ENCODE measurements at places on chromosomes 3 and 15.

DNA sequence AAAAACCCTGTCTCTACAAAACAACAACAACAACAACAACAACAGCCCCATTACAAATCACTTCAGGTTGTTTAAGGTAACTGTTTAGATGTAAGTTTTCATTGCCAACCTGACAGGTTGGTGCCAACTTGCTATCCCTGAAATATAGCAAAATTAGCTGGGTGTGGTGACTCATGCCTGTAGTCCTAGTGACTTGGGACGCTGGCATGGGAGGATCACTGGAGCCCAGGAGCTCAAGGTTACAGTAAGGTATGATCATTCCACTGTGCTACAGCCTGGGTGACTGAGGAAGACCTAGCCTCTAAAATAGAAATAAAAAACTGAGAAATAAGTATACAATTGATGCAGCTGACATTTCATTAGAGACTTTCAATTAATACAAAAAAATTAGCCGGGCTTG, 36.0 kb upstream of the CDAN1 start:
- DNase-seq = no peak

DNA sequence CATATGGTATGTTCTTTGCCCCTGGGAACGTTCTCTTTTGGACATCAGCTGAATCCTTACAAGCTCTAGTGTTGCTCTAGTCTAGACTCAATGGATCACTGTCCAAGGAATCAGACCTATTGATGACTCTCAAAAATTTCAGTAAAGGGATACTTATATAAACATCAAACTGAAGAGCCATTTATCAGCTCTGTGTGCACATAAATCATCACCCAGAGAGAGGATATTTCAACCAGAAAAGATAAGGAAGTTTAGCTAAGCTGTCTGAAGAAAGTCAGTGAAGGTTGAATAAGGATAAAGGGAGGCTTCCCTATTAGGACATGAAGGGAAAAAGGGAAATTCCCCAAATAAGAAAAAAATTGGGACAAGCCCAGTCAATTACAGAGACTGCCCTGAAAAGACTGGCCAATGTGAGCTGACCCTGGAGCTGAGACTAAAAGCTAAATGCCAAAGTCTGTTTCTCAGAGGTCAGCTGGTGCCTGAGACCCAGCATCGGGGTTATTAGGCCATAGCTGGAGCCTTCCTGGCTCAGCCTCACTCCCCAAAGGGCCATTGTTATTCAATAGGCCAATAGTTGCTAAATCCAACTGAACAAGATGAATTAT, 424.1 kb upstream of the THBS1 start:
- DNase-seq = no peak

GRCh38 chr15:20340931-20341661, 200.5 kb downstream of the GOLGA6L6 start:
- no peak for DNase-seq

DNA sequence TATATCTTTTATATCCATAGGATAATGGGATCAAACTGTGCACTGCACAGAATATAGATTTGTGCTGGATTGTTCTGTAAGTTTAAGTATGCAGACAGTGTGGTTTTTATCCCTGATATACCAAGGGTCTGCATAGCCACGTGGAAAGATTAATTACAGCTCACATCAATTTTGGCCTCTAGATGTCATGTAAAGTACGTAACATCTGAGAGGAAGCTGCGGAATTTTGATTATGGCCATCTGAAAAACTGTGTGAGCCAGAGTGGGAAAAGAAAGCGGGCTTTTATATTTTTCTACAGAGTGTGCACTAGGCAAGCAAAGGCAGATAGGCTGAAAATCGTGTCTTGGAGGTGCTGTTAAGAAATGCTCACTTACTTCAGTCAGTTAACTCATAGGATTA, 562.7 kb downstream of the GBE1 start:
- DNase-seq = no peak

- no peak for DNase-seq
Observed at GRCh38 chr3:191972714-191973398, 511.9 kb downstream of the PYDC2 start.

DNA sequence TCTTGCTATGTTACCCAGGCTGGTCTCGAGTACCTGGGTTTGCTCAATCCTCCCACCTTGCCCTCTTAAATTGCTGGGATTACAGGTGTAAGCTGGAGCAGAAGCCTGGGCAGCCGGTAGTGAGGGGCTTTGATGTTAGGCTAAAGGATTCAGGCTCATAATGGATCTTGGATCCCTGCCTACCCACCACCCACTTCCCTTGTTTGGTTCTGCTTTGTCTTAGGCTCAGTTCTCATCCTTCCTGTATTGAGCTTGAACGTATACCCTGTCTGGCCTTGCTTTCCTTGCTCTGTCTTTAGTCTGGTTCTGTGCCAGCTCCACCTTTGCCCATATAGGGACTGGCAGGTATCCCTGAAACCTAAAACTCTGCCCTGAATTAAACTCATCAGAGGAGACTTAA, 1.7 kb downstream of the PPCDC start:
- no peak for DNase-seq

GRCh38 chr3:143535994-143536784, 312.1 kb downstream of the SLC9A9 start:
- no peak for DNase-seq

DNA sequence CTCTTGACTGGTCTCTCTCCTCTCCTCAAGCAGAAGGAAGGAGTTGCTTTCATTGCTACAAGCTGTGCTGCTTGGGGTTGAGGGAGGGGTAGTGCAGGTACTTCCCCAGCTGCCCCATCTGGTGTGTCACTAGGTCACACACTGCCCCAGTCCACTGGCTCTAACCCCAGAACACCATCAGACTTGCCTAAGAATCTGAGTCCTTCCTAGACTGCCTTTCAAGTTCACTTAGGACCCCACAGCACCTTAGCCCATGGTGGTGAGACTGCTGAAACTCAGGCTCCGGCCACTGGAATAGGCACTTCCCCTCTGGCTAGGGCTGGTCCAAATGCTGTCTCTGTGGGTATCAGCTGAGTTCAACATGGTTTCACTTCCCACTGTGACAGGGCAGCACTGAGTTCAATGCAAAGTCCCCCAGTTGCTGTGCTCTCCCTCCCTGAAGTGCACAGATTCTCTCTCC, 279.7 kb upstream of the GOLGA6L4 start:
- DNase-seq = no peak

DNA sequence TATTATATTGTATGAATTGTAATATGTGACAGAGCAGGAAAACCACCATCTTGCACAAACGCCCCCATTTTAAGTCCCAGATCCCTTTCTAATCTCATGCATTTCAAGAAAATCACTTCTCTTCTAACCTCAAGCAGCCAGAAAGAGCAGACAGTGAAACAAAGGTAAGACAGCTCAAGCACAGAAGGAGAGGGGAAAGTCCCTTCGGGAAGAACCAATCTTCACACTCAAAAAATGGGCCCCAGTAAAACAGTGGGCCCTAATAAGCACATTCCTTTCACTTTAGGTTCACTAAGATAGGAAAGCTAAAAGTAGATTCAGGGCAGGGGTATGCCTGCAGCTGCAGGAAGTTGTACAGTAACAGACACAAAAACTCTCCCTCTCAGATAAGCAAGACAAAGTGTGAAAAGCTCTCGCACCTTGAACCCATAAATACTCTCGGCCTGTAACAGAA, 1268.7 kb downstream of the SI start:
- no peak for DNase-seq

- peak; percentile 42 for DNase-seq
Observed at GRCh38 chr15:93047621-93048425, 41.2 kb downstream of the RGMA start.

DNA sequence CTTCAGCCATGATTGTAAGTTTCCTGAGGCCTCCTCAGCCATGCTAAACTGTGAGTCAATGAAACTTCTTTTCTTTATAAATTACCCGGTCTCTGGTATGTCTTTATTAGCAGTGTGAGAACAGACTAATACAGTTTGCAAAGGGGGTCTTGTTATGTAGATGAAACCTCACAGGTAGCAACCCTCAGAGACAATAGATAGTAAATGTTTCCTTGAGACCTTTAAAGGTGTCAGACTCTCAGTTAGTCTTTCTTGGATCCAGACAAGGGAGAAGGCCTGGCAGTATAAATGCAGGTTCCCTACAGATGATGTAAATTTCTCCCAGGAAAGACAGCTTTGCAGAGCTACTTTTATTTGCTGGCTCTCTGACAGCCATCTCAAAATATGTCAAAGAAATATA, 510.8 kb downstream of the AGBL1 start:
- no peak for DNase-seq

GRCh38 chr3:69420781-69421520, 35.1 kb upstream of the FRMD4B start:
- no peak for DNase-seq

GRCh38 chr15:81945014-81945615, 100.7 kb downstream of the MEX3B start:
- no peak for DNase-seq

- DNase-seq = no peak
Observed at GRCh38 chr3:142940472-142940871, 23.0 kb downstream of the PAQR9 start.

GRCh38 chr3:16252243-16252978, 12.3 kb downstream of the DPH3 start:
- no peak for DNase-seq

GRCh38 chr3:197561926-197562325, 6.2 kb upstream of the BDH1 start:
- DNase-seq = no peak

DNA sequence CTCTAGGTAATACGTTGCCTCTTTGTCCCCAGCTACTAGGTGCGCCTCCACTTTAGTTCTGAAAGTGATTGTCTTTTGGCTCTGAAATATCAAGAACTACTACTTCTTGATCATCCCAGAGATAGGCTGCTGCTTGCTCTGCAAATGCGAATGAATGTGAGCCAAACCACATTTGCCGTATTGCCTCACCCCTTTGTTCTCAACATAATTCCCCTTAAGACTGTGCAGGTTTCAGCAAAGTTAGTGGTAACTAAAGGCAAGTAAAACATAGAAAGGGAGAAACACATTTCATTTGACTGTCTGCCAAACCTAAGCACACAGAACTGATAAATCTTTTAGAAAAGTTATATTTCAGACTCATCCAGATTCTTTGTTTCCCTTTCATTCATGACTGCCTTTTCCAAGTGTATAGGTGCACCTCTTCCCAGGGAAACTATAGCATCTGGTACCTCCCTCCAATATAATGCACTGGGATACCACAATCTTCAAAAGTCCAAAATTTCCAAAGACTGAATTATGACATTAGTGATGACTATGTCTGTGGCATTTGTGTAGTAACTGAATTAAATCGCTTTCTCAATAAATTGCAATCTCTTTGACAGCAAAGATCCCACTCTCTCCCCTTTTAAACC, 720.6 kb upstream of the CBLB start:
- DNase-seq = no peak

DNA sequence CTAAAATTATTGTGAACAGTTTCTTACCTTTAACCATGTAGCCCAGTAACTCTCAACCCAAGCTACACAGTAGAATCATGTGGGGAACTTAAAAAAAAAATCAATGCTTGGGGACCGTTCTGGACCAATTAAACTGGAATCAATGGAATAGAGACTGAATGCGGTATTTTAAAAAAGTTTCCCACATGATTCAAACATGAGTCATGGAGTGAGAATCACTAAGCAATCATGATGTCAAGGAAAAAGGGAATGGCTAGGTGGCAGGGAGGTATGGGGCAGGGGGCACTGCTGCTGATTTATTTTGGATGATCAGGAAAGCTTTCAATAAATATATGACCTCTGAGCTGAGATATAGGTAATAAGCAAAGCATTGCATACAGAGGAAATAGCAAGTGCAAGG, 250.5 kb upstream of the RORA start:
- DNase-seq = no peak

DNA sequence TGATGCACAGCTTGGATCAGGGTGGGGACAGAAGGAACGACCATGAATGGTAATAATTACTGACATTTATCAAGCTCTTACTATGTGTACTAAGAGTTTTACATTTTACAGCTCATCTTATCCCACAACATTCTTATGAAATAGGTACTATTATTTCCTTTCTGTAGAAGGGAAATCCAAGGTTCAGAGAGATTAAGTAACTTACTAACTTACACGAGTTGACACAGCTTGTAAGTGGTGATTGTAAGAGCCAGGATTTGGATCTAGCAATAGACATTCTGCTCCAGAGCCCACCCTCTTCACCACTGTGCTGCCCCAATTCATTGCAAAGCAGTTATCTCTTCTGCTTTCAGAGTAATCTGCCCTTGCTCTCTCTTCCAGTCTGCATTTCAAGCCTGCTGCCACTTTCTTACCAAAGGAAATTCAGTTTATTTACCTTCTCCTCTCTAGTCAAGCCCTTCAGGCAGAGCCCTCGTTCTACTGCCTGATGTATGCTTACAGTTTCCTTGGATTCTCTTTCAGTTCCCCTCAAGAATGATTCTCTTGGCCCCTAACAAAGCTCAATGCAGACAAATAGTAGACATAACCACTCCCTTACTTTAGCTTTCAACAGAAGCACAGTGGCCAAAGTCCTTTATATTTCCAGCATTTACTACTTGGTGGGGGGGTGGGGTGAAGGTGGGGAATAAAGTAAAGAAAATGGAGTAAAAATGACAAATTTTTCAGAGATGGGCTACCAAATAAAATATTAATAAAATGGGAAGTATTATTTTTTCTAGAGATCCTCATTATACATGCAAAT, 65.8 kb downstream of the ATP8B4 start:
- DNase-seq = no peak

GRCh38 chr15:84099181-84099580, 136.4 kb upstream of the GOLGA6L4 start:
- DNase-seq = no peak

DNA sequence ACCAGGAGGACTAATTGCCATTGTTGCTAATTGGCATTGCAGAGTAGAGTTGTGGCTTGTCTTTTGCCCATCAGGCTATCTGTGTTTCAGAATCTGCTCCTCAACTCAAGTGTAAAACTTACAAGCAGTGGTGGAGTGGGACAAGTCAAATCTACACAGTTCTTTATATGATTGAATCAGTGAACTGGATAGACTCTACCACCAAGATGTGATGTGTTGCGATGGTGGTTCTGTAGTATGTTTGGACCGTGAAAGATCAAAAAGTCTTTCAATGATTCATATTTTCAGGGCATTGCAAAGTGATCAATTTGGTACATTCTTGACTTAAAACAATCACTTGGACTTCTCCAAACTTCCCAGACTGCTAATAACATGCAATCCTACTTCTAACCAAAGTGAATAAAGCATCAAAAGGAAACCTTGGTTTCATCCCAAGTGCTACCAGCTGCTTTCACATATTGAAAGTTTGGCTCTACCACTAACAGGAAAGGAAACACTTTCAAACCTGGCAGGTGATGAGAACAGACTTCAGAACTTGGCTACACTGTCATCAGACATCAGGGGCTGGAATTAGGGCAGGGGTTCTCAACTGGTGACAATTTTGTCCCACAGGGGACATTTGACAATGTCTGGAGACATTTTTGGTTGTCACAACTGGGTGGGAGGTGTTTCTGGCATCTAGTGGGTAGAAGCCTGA, 844.7 kb upstream of the CFAP20DC start:
- DNase-seq = no peak

GRCh38 chr3:50388720-50389413, 29.5 kb upstream of the TMEM115 start:
- DNase-seq = no peak

DNA sequence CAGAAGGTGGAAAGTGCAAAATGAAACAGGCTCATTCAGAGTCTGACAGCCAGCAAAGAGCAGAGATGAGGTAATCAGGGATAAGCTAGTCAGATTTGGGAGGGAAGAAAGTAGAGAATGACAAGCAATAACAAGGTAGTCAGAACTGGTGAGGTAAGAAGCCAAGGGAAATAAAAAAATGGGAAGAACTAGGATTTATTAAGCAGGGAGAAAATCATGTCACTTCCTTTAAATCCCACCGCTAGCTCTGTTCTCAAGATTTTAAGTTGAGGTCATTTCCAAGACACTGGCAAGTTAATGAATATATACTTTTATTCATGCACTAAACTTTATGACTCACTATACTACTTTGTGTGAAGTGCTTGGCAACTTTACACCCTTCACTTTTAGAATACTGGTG, 1106.8 kb downstream of the IGSF11 start:
- DNase-seq = no peak

All from CD4-positive, alpha-beta T cell treated with Interleukin-15 for 4 hours (primary cell).